ENCODE measurements at places on chromosomes 5 and 9.

DNA sequence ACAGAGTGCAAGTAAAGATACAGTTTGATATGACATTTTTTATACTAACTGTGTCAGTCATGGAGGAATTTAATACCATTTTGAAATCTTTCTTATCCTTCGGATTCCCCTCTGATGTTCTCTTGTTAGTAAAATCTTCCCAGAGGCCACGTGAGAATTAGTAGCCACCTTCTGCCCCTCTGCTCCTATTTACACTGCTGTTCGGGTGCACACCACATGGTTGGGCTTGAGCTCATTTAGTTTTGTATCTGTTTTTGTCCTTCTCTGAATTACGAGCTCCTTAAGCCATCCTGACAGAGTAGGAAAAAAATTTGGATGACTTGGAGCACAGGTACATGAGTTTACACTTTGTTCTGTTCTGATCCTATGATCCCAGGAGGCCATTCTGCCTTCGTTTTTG, 109.7 kb downstream of the SV2C start:
- no peak for DNase-seq

DNA sequence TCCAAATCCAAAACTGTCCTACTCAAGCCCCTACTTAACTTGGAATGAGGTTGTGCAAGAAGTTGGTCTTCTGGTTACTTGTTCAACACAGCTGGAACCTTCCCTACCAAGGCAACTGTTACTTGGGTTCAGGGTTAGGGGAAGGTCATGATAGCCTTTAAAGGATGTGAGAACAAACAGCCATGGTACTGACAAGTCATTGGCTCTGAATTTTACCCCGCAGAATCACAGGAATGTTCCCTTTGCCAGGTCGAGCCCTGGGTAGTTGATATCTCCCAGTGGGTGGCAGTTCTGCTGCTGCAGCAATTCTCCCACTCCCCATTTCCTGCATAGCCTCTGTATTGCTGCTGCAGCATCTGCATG, 396.1 kb upstream of the MPDZ start:
- DNase-seq, result no peak

DNA sequence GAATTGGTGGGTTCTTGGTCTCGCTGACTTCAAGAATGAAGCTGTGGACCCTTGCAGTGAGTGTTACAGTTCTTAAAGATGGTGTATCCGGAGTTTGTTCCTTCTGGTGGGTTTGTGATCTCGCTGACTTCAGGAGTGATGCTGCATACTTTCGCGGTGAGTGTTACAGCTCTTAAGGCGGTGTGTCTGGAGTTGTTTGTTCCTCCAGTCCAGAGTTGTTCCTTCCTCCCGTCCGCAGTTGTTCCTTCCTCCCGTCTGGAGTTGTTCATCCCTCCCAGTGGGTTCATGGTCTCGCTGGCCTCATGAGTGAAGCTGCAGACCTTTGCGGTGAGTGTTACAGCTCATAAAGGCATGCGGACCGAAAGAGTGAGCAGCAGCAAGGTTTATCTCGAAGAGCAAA, 159.6 kb upstream of the ADAMTSL1 start:
- no peak for DNase-seq

DNA sequence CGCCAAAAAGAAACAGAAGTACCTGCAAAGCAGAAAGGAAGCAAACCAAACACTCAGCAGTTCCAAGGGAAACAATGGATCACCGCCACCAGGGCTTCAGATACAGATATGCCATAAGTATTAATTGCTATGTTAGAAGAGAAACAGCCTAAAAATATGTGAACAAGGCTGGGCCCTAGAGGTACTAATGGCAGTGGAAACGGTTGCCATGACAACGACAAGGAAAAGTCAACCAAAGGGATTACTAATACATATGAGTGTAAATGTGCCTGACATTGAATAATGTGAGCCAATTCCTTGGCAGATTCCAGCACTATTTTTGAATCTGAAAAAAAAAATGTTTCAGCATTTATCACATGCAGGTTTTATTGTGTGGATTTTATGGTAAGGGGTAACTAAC, 75.0 kb downstream of the CAVIN4 start:
- no peak for DNase-seq

DNA sequence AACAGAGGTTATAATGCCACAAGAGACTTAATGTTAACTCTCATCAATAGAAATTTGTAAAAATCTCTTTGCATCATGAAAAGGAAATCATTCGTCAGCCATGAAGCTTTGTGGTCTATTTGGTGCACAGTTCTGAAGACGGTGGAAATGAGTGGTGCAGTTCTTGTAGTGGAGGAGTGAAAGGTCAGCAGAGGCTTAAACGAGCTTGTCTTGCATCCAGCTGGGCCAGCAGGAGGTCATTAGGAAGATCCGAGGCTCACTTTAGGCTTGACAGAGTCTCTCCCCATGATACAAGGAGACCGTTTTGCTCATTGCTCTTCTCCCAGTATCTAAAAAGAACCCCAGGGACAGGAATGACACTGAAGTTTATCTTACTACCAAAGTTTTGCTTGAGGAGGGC, 440.8 kb downstream of the BNC2 start:
- DNase-seq, result no peak

DNA sequence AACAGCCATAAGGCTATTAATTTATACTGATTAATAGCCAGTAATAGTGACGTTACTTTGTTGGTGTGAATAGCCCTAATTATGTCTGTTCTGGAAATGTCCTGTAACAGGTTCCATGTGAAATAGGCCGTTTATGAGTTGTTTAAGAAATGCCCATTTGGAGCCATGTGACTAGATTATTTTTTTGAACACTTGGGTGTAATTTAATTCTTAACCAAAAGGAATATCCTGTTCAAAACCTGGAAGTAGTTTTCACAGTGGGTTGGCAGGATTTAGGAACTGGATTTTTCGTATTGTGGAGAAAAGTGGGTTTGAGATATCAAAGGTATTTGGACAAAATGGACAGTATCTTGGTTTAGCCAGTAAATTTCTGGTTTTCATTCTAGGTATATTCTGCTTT, 1.3 kb downstream of the TENT2 start:
- DNase-seq, result no peak

DNA sequence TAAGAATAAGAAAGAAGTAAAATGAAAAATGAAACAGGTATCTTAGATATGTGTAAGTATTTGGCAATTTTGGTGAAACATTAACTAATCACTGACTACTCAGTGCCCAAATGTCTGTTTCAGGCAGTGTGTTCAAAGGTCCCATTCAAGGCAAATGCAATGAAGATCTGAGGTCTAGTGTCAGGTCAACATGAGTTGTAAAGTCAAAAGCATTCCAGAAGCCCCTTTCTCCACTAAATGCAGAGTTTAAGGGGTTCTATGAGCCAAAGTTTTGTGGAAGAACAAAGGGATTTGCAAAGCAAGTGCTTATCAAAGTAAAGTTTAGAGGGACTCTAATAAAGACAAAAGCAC, 71.0 kb upstream of the GPBP1 start:
- no peak for DNase-seq
